Memory B cell (primary cell): ENCODE measurements at places on chromosomes 12 and 14.

DNA sequence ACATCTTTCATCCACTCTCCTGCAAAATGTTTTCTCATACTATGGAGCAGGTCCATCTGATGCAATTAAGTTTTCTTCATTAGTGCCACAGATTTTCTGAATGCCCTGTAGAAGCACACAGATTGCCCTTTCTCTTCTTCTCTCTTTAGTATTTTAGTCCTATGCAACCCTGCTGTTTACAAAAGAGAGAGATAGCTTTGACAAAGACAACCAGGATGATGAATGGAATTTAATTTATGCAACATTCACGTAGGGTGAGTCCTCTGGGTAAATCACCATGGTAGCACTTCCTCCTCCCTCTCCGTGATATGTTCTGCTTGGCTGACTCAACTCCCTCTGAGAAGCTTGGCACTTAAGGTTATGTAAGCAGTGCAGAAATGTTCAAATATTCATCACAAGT, 400.9 kb upstream of the PDE3A start:
- no peak for DNase-seq

DNA sequence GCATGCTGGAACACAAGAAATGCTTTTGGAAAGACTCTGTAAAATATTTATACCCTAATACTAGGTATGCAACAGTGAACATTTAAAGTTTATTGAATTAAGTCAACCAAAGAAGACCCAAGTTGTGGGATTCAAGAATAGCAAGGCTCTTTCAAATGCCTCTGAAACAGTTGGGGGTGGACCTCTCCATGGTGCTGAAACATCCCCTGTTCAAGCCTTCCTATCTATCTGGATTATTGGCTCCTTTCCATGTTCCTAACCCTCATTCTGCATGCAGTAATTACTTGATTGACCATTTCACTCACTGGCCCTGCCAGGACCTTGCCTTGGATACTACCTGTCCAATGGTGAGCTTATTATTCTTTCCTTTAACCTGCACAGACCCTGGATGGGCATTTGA, 349.7 kb downstream of the NRXN3 start:
- DNase-seq = no peak

GRCh38 chr14:61476105-61476753, 154.8 kb downstream of the PRKCH start:
- no peak for DNase-seq

DNA sequence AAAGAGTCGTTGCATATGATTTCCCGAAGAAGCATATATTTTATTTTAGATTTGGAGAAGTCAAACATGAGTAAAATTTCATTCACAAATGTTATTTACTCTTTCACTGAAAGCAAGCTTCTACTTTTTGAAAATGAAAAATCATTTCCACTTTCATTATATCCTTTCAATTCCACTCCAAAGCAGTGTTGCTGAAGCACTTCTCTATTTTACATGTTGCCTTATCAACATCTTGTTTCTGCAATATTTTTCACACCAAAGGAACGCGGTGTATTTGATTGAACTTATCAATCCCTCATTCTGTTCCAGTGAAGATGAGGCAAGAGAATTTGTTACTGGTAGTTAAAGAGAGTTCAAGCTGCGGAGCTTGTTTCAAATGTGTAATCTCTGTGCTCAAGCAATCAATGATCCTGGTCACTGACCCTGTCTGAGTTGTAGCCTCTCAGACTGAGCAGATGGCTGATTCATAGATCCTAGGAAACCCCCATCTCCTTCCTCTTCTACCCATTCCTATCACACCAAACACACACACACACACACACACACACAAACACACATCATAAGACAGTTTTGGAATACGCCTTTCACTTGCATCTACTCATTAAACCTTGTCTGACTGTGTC, 236.2 kb upstream of the FLRT2 start:
- DNase-seq = no peak

DNA sequence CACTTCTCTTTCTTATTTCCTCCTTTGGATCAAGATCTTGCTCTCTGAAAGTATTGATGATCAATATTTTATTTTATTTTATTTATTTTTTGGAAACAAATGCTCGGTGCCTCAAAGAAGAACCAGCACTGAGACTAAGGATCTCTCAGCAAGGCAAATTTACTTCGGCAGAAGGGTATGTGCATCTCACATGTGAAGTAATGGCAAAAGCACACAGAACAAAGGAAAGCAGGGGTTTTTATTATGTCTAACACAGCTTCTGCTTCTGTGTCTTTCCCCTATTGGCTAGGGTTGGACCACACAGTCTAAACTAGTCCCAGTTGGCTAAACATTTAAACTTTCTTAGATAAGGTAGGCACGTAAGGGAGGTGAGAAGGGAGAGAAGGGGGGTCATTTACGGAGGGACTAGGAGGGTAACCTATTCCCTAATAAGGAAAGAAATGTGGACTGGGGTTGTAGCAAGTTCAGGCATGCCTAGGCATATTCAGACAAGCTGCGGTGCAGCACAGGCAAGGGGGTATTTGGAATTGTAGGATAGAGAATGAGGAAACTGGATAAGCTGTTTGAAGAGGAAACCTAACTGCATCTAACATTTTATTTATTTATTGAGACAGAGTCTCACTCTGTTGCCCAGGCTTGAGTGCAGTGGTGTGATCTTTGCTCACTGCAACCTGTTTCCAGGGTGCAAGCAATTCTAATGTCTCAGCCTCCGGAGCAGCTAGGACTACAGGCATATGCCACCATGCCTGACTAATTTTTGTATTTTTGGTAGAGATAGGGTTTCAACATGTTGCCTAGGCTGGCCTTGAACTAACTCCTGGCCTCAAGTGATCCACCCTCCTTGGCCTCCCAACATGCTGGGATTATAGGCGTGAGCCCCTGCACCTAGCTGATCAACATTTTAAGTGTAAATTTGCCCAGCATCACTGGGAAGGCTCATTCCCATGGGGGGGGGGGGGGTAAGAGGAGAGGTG, 90.0 kb upstream of the EIF5 start:
- no peak for DNase-seq

GRCh38 chr12:120118321-120119061, 1.9 kb upstream of the RAB35 start:
- DNase-seq = no peak

DNA sequence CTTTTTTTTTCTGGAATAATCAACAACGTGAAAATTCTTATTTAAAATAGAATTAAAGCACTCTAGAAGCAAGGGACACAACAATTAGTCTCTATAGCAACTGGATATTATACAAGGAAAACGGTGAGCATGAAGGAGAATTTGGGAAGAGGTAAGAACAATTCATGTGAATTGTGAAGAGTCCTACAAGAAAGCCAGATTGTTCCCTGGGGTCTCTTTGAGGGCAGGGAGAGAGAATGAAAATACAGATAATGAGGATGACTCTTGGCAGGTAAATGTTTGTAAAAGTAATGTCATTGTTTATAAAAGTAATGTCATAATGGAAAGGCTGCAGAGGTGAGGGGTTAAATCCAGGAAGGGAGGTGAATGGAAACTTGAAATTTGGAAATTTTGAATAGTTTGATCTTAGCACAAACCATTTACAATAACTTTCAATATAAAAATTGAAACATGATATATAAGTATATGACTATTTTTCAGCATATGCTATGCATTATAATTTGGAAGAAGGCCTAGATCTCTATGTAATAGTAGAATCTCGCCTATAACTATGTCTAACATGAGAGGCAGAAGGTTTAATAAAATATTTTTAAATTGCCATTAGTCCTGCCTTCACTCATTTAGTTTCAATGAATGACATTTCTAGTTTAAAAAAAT, 378.8 kb upstream of the DCN start:
- DNase-seq = no peak

- DNase-seq = no peak
Observed at GRCh38 chr12:122297494-122297893, 31.2 kb upstream of the VPS33A start.

- no peak for DNase-seq
Observed at GRCh38 chr14:91898372-91898771, 31.0 kb upstream of the TC2N start.

DNA sequence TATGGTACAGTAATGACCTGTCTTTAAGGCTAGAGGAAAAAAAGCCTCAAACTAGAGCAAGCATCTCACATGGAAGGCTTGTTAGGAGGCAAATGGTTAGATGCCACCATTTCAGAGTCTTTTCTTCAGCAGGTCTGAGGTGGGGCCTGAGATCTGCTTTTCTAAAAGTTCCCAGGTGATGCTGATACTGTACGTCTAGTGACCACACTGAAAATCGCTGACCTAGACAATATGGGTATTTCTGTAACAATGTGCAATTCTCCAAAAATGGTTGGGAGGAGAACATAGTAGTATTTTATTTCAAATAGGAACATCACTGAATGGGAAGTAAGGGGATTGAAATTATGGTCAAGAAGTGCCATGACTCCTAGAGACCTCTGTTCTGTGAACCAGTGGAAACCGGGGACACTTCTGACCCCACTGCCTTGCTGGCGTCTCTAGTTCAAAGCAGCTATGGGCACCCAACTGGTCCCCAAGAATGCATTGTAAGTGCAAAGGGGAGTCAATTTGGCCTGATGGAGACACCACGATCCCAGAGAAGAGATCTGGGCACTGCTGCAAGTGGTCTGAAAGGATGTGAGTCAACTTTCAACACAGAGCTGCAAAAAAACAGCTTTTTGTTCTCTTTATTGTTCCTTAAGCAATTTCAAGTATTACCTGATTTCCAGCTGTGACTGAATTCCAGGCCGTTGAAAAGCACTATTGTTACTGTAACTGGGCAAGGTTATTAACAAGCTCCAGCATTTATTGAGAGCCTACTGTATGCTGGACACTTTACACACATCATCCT, 54.4 kb upstream of the PLEKHG7 start:
- no peak for DNase-seq

GRCh38 chr12:40020261-40020691, 85.6 kb downstream of the SLC2A13 start:
- DNase-seq = no peak

GRCh38 chr14:76169776-76170175, 18.1 kb downstream of the GPATCH2L start:
- no peak for DNase-seq

- no peak for DNase-seq
Observed at GRCh38 chr12:53218551-53219291, 11.7 kb upstream of the ITGB7 start.

- DNase-seq = no peak
Observed at GRCh38 chr14:53786045-53786444, 170.6 kb downstream of the BMP4 start.

DNA sequence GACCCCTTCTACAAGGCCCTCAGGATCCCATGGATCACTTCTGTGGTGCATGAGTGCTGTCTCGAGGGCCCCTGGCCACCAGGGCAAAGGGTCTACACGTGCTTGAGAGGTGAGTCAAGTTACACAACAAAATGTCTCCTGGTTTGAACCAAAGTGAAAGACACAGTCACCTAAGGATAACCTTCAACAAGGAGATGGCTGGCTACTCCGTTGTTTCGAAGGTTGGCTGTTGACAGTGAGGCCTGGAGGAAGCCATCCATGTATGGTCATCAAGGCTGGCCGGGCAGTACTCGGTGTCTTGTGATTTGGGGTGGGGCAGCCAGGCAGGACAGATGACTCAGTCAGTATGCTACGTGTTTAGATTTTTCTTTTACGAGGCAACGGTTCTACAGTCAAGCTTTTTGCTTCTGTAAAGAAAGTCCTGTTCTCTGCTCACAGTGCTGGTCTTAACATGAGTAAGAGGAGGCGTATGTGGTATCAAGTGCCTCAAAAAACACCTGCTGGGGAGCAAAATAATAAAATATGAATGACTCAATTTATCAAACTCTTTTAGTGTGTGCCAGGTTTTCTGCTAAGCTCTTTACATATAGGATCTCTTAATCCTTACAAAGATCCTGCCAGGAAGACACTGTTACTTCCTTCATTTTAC, 18.0 kb upstream of the NT5DC3 start:
- DNase-seq = no peak

DNA sequence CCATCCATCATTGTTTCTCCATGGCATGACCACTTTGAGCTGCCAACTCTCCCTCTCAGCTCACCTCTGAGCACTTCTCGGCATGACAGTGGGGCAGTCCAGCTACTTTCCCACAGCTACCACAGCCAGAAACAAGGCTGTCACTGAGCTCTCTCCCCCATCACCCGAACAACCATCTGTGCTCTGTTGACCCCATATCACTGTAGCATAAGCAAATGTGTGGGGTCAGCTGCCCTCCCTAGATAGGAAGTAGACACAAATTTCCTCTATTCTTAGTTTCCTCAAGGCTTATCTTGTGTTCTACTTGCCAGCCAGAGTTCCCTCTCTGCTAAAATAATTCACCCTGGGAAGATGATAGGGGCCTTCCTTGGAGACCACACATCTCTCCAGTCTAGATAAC, 82.6 kb upstream of the FUT8 start:
- DNase-seq = no peak

- DNase-seq = no peak
Observed at GRCh38 chr12:57221169-57221917, 4.7 kb downstream of the NXPH4 start.

- no peak for DNase-seq
Observed at GRCh38 chr12:67794161-67794560, 145.6 kb downstream of the DYRK2 start.

- no peak for DNase-seq
Observed at GRCh38 chr12:29582146-29582545, 84.7 kb upstream of the OVCH1 start.

GRCh38 chr12:53999559-54000115, 324 bp upstream of the HOXC9 start:
- no peak for DNase-seq

DNA sequence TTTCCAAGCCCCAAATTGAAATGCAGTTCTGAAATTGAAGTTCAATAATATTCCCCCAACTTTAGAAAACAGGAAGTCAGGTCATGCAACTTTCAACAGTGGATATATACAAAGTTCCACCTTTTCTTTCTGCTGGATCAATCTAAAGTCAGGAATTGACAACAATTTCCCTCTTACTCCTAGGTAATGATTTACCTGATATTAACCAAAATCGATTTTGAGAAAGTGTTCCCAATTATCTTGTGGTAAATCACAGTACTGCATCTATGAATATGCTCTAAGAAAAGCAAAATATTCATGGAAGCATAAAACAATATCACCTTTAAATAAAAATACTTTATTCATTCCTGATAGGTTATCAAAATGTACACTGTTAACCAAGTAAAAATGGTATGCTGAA, 28.4 kb downstream of the BDKRB1 start:
- no peak for DNase-seq

DNA sequence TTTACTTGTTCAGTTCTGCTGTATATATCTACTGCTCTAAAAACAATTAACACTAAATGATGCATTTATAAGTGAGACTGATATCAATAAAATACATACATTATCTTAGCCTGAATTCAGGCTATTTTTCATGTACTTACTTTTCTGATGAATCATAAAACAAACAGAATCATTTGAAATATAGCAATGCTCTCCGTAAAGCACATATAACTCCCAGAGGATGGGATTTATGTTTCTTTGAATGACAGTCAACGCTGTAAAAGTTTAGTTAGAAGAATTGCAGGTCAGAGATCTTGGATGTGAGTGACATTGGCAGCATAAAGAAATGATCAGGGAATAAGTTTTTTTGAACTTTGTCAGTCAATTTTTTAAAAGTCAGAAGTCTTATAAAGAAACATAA, 740.2 kb upstream of the NOVA1 start:
- DNase-seq = no peak

GRCh38 chr12:42525444-42525843, 64.1 kb downstream of the PRICKLE1 start:
- DNase-seq = no peak

GRCh38 chr12:89185889-89186288, 166.4 kb downstream of the DUSP6 start:
- no peak for DNase-seq
